CD4-positive, alpha-beta memory T cell (primary cell): ENCODE measurements at places on chromosomes 2 and 18. TPM values are rescaled to one million over a fixed set of nuclear protein-coding genes. Genes with fewer than 3 reads are reported as not detected.

DNA sequence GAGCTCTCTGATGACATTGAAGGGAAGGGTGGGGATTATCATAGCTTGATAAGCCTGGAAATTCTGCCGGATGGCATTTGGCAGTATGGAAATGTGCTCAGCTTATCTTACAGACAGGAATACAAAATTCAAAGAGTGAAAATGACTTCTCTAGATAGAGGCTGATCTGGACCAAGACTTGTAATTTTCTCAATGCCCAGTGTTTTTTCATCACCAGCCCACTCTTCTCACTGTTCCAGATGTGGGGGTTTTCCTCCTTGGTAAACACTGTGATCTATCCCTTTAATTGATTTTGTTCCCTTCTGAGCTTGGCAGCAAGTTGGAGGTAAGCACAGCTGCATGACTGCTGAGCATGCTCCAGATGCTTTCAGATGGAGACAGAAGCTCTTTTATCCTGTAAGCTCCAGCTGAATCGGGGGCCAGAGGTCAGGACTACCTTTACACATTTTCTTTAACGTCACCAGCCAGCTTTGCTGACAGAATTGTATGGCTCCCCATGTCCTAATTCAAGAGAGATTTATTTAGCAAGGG lies 287.4 kb upstream of the TCF4 start:
- H3K4me3 ChIP-seq: no peak overlapping the region
- no peaks in the 10 kb centered on the region for H3K27me3 ChIP-seq
- no peak for DNase-seq
- no peak overlapping the region for H3K27ac ChIP-seq

The LOXHD1 gene
- not detected for total RNA-seq

- H3K4me3 ChIP-seq: no peak overlapping the region
- H3K27me3 ChIP-seq: no peaks in the 10 kb centered on the region
- H3K27ac ChIP-seq: peak overlapping the region; percentile 89
- H3K36me3 ChIP-seq: no peaks in the 10 kb centered on the region
Observed at GRCh38 chr2:9779596-9780264, 63.5 kb upstream of the TAF1B start.

DNA sequence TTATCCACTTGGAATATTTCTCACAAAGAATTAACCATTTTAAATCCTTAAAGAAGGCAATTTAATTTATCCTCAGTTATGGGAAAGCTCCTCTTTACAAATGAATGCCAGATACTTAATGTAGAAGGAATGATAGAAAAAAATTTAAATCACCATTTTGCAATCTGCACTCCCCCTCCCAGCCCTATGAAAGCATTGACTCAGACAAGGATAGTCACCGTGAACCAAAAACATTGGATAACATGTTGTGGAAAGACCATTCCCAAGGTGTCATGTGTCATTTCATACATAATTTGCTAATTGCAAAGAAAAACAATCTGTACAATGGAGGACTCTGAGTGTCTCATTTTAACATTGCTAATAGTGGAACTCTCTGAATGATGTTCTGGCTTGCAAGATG lies 421.0 kb downstream of the TXNL1 start:
- H3K4me3 ChIP-seq: no peak overlapping the region
- DNase-seq: no peak
- no peak overlapping the region for H3K27ac ChIP-seq
- H3K36me3 ChIP-seq: no peaks in the 10 kb centered on the region

The CHRND gene
- not detected for total RNA-seq

The FBXO15 gene
- 2.6 TPM for total RNA-seq

- H3K4me1 ChIP-seq: no peaks in the 10 kb centered on the region
- no peak overlapping the region for H3K27ac ChIP-seq
- H3K36me3 ChIP-seq: no peaks in the 10 kb centered on the region
- DNase-seq: no peak
- no peak overlapping the region for H3K4me3 ChIP-seq
Observed at GRCh38 chr2:85772019-85772745, 18.4 kb downstream of the ATOH8 start.
